ENCODE measurements at places on chromosomes 11 and 22.

GRCh38 chr22:46657655-46657953 lies 37.4 kb downstream of the GRAMD4 start:
- no peak for DNase-seq

DNA sequence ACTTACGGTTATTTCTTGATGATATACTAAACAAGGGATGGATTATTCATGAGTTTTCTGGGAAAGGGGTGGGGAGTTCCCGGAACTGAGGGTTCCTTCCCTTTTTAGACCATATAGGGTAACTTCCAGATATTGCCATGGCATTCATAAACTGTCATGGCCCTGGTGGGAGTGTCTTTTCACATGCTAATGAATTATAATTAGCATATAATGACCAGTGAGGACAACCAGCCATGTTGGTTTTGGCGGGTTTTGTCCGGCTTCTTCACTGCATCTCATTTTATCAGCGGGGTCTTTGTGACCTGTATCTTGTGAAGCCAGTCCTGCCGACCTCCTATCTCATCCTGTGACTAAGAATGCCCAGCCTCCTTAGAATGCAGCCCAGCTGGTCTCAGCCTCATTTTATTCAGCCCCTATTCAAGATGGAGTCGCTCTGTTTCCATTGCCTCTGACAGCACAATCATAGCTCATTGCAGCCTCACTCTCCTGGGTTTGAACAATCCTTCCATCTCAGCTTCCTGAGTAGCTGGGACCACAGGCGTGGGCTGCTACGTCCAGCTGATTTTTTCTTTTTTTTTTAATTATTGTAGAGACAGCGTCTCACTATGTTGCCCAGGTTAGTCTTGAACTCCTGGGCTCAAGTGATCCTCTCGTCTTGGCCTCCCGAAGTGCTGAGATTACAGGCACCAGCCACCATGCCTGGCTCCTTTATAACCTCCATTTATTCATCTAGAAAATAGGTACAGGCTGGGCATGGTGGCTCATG lies 52.6 kb upstream of the EMID1 start:
- no peak for DNase-seq

DNA sequence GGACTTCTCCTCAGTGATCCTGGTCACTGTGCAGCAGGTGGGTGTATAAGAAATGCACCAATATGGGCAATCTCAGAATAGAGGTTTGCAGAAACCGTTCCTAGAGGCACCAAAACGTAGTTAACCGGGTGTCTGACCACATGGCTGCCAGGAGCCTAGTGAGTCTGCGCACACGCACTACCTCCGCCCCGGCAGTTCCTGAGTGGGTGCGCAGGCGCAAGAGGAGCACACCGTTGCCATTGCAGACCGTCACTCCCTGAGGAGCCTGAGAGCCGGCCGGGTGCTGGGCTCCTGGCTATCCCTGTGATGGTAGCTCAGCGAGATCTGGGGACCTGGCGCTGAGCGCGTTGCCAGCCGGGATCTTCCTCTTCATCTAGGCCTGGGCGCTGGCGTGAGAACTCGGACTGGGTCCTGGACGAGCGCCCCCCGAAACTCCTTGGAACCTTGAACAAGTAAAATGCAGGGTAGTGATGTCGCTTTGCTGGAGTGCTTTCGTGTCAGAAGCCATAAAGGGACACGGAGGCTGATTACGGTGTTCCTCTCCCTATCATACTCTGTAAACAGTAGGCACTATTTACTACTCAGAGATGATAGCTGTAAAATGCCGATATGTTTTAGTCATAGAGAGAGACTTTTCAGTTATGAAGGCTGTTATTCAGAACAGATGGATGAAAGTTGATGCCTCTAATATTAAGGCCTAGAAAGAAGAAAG lies at the start of gene MS4A13:
TSS of gene MS4A13 (plus strand) at position 249 of the 712 bp plus-strand sequence. CDS start 2,692 bp downstream, outside the sequence.
- DNase-seq = no peak

DNA sequence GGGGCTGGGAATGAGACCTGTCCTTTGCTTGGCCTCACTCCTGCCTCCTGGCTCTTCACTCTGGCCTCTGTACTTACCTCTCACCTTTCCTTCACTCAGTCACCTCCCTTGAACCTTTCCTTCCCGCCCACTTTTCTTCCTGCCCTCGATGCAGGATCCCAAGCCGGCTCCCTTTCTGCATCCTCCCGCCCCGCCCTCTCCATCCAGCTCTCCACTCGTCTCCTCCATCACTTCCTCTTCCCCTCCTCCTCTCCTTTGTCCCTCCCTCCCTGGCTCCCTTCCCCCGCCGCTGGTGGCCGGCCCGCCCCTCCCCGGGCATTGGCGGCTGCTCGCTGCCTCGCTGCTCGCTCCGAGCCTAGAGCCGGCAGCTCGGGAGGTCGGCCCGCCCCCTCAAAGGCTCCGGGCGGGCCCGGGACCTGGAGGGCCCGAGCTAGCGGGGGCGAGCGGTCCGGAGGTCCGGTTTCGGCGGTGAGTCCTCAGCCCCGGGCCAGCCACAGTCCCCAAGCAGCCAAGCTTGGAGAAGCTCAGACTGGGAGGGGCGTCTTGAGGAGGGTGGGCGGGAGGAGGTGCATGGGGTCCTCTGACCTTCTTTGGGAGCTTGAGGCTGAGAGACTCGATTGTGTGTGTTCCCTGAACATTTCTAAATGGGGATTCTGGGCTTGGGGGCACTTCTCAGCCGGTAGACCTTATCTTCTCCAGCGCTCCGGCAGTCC lies 13.8 kb downstream of the PHLDB1 start:
- no peak for DNase-seq

DNA sequence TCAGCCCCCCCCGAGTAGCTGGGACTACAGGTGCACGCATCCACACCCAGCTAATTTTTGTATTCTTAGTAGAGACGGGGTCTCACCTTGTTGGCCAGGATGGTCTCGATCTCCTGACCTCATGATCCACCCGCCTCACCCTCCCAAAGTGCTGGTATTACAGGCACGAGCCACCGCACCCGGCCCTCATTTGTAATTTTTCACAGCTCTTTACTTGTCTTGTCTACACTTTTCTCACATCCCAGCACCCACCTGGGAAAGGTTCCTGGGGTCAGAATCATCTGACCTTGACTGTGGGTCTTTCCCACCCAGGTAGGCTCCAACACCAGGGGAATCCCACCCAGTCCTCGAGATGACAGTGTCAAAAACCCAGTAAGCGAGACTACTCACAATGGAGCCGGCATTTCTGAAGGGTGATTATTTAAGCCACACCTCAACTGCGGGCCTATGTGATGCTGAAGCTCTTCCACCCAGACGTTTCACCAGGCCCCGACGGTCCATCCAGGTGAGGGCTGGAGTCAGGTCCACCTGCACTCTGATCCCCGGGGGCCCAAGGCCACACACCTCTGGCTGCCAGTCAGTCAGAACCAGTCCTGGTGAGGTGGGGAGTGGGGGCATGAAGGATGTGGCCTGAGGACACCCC lies 23.4 kb downstream of the CELSR1 start:
- no peak for DNase-seq

GRCh38 chr11:17585911-17586695 lies 39.0 kb downstream of the OTOG start:
- no peak for DNase-seq

- DNase-seq = no peak
Observed at GRCh38 chr11:40280159-40281051, 1179.0 kb downstream of the LRRC4C start.

DNA sequence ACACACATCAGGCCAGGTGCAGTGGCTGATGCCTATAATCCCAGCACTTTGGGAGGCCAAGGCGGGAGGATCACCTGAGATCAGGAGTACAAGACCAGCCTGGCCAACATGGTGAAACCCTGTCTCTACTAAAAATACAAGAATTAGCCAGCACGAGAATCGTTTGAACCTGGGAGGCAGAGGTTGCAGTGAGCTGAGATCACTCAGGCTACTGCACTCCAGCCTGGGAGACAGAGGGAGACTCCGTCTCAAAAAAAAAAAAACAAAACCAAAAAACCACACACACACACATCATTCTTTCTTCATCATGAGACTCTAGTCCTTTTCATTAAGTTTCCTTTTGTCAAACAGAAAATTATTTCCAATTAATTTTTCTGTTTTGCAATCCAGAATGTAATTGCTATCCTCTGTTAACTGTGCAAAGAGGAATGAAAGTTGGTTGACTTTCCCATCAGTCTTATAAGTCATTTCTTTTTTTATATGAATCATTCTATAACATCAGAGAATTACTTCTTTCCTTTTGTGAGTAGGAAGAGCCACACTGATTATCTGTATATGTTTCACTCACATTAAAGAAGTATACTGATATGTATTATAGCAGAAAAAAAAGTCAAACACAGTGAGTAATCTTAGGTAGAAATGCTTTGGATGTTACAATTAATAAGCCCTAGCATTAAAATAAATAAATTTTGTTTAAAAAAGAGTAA lies 52.2 kb downstream of the HORMAD2 start:
- DNase-seq = no peak

DNA sequence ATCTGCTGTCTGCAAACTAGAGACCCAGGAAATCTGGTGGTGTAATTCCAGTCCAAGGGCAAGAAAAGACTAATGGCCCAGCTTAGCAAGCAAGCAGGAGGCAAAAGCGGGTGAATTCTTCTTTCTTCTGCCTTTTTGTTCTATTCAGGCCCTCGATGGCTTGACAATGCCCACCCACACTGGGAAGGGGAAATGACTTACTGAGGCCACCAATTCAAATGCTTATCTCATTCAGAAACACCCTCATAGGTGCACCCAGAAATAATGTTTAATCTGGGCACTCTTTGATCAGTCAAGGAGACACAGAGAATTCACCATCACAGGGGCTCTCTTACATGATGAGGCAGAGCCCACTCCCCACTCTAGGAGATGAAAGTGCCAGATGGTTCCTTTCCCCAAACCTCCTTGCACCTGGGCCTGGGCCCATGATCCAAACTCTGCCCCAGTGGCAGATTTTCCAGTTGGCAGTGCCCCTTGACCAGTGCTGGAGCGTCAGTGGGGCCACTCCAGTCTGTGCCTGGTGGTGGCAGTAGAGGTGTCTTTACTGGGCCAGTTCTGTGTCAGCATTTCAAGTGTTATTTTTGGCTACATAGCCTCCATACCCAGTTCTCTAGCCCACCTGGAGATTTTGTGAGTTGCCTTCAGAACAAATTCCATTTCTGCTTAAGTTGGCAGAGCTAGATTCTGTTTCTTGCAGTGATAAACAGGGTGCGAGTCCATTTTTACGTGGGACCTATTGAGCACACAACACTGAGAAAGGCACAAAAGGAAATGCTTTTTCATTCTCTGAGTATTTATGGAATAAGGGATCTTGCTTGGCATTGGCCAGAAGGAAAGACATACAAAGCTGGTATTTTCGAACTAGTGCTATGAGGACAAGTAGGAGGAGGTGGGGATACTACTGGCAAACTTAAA lies 7.5 kb downstream of the ELMOD1 start:
- DNase-seq = no peak

GRCh38 chr11:129248618-129249017 lies 56.5 kb upstream of the ARHGAP32 start:
- DNase-seq = no peak

GRCh38 chr11:117437791-117438130 lies 110.1 kb downstream of the CEP164 start:
- no peak for DNase-seq

DNA sequence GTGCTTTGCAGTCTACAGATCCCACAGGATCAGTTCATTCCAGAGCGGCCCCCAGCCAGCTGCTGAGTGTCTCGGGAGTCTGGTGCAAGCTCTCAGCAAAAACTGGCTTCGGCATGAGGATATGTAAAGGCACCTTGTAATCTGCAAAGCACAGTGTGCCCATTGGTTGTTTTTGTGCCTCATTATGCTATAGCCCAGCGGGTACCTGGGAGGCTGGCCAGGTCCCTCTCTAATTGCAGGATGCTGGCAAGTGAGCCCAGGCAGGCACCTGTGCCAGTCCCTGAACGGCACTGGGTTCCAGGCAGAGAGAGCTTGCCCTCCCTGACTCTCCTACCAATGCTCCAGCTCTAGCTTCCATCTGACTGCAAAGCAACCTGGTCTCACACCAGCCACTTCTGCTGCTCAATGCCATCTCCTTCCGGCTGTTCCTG lies 128.7 kb downstream of the DSCAML1 start:
- no peak for DNase-seq

- DNase-seq = no peak
Observed at GRCh38 chr11:33013755-33014154, 1.9 kb upstream of the DEPDC7 start.

DNA sequence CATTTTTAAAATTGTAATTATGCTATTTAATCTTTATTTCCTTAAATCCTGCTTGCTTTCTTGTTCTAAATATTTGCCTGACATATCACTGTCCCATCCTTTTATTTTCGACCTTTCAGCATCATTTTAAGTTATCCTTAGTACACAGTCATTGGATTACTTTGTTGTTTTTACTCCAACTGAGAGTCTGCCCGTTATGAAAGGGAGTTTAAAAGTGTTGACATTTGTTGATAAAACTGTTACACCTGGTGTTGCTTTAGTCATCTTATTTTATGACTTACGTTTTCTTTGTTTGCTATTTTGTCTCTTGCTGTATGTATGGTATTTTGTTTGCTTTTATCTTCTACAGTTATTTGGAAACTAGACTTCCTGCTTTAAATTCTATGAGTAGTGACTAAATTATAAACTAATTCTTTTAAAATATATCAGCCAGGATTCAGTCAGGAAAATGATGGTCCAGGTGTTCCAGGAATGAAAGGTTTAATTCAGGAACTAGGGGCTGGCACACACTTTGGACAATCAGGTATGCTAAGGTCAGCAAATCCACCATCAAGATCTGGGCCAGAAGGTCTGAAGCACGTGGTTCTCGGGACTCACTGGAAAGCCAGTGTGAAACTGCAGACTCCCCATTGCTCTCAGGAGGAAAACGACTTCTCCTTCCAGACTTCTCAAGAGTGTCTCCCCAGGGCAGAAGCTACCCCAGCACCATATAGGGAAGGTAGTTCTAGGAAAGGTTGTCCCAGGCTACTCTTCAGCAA lies 86.0 kb downstream of the RASSF10 start:
- no peak for DNase-seq

DNA sequence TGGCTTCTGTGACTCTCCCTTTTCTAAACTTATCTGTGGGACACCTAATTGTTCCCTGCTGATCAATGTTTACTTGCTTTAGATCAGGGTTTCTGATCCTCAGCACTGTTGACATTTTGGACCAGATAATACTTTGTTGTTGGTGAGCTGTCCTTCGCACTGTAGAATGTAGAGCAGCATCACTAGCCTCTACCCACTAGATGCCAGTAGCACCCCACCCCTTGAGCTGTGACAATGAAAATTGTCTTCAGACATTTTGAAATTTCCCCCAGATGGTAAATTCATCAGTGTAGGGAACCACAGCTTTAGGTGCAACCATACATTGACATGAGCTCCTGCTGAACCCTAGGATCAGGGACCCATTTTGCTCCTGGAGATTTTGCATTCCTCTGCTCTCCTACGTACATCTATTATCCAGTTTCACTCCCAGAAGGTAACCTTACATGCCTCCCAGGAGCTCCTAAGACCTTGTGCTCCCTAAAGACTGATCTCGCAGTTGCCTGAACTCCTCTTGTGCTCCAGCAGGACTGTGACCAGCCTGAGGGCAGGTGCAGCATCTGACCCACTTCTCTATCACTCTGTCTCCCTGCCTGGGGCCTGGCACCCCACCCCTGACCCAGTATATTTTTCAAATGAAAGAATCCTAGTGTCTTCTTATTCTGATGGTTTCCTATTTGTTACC lies 107.8 kb downstream of the FAR1 start:
- no peak for DNase-seq
